ENCODE measurements at places on chromosomes 12 and 14.

- no peak for DNase-seq
Observed at GRCh38 chr12:96228566-96229248, 34.5 kb downstream of the ELK3 start.

DNA sequence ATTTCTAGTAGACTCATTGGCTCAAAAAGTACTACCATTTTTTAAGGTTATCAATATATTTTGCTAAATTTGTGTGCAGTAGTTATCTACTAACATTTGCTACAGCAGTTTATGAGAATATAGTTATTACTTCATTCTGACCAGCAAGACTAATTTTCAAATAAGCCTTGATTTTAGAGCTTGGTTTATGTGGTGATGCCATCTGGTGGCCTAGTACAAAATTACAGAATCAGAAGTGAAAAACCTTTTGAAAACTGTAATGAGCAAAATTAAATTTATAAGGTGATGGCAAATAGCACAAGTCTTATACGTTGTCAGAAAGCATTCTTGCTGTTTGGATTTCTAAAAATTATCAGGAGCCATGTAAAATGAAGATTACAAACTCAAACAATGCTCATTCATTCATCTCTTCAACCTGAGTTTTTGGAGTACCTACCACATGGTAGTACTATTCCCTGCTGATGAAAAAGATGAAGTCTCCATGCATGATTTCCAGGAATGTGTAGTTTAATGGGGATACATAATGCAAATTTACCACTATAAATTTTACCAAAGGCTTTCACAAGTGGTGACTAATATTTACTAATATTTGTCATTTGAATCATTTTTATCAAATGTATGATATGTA, 51.0 kb downstream of the MAGOHB start:
- peak; percentile 18 for DNase-seq

DNA sequence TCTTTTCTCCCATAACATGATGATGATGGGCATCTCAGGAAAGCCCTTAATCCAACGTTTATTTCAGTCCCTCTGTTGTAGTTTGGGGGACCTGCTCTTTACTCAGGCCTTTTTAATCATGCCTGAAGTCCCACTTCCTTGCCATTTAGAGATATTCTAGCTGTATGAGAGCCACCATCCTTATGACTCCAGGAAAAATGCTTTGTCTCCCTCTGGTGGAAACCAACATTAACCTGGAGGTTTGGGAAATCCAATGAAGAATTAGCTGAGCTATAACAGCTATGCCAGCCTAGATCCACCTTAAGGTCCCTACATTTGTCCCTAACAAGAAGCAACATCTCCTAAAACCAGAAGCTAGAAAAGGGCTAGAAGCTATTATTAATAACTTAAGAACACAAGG, 1399.1 kb downstream of the LRFN5 start:
- DNase-seq = no peak

DNA sequence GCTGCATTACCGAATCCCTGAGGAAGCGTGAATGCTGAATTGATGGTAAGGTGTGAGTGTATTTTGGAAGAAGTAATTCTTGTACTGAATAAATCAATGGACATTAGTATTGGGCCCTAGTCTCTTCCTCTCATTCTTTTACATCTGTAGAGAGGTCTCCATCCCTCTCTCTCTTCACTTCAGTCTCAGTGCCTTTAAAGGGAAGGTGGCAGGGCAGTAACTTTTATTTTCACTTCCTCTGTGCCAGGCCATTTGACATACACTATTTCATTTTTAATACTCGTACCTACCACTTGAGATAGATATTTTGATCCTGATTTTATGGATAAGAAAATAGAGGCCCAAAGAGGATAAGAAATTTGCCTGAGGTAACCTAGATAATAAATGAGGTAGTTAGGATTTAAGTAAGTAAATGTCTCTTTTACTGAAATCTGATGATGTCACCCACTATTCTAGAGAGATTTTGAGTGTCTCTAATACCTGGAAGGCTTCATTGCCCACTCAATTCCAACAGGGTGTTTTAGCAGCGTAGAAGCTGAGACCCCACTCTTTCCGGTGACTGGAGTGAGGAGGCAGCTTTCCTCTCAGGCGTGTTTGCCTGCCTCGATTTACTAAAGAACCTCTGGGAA, 177.9 kb upstream of the PRICKLE1 start:
- DNase-seq = no peak

- DNase-seq = no peak
Observed at GRCh38 chr12:57736741-57737466, 1.6 kb downstream of the AGAP2 start.

DNA sequence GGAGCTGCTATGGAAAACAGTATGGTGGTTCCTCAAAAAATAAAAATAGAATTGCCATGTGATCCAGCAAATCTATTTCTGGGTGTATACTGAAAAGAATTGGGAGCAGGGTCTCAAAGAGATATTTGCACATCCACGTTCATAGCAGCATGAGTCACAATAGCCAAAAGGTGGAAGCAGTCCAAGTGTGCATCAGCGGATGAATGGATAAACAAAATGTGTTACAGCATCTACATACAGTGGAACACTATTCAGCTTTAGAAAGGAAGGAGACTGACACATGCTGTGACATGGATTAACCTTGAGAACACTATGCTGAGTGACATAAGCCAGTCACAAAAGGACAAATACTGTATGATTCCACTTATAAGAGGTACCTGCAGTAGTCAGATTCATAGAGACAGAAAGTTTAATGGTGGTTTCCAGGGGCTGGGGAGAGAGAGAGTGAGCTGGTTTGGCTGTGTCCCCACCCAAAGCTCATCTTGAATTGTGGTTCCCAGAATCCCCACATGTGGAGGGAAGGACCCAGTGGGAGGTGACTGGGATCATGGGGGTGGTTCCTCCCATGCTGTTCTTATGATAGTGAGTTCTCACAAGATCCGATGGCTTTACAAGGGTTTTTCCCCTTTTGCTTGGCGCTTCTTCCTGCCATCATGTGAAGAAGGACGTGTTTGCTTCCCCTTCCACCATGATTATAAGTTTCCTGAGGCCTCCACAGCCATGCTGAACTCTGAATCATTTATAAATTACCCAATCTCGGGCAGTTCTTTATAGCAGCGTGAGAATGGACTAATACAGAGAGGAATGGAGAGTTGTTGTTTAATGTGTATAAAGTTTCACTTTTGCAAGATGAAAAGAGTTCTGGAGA, 17.6 kb upstream of the TBC1D30 start:
- DNase-seq = no peak
